ENCODE measurements at places on chromosomes 5 and 9. TPM values are rescaled to one million over a fixed set of nuclear protein-coding genes. Genes with fewer than 3 reads are reported as not detected.

The FYB1 gene
- 93.7 TPM for total RNA-seq

The CDKN2A gene
- 3.7 TPM for total RNA-seq

The ELAVL2 gene
- not detected for total RNA-seq

DNA sequence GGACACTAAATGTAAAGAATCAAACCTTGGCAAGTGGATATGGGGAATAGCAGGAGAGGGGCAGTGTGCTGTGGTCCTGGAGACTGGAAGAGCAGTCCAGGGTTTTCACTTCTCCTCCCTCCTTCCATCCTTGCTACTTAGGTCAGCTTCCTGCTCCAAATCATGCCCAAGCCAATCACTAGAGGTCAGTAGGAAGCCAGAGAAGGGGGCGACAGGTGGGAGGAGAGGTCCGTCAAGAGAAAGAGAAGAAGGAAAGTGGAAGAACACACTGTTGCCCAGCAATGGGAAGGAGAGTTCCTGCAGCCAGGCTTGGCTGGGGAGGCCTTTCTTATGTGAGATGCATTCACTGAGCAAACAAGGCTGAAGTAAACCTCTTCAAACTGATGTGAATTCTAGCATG, 289.6 kb downstream of the DTWD2 start:
- H3K36me3 ChIP-seq: no peaks in the 10 kb centered on the region
- no peak overlapping the region for H3K4me3 ChIP-seq
- H3K27ac ChIP-seq: no peak overlapping the region

DNA sequence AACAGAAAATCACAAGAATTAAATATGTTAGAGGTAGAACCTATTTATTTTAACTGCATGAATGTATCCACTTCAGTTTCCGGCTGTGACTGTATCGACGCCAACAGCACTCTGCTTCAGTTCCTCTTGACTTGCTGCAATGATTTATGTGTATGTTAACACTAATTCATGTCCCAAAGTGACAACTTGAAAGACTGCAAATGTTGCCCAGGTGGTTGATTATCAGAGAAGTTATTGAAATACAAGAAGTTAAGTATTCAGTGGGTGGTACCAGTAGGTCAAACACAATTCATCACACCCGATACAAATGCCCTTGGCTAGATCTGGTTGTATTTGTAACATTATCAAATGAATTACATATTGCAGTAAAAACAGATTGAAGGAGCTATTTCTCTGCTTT, 622.7 kb upstream of the CDH18 start:
- no peaks in the 10 kb centered on the region for H3K27me3 ChIP-seq
- H3K4me3 ChIP-seq: no peak overlapping the region
- no peak for DNase-seq
- no peak overlapping the region for H3K27ac ChIP-seq

- no peak for DNase-seq
- H3K4me1 ChIP-seq: peaks cover 8% of the 10 kb centered on the region
- H3K4me3 ChIP-seq: no peak overlapping the region
- no peak overlapping the region for H3K27ac ChIP-seq
- H3K36me3 ChIP-seq: peaks cover 66% of the 10 kb centered on the region
- no peaks in the 10 kb centered on the region for H3K27me3 ChIP-seq
Observed at GRCh38 chr9:111429175-111429574, 55.0 kb downstream of the ECPAS start.

DNA sequence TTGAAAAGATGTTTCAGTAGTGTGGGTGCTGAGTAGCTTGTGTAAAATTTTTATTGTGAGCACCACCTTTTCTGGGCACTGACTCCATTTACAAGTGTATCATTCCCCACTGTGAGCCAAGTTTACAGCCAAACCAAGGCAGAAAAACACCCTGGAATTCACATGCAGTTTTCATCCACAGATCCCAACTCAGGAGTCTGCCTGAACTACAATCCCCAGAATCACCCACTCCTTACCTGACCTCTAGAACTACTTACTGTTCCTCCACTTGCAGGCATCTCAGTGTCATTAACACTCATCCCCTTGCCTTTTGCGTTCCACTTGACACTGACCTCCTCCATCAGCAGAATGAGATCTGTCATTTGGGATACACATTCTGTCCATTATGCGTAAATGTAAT, 2042.6 kb upstream of the CDH6 start:
- H3K27ac ChIP-seq: no peak overlapping the region
- no peak for DNase-seq
- no peaks in the 10 kb centered on the region for H3K36me3 ChIP-seq
- H3K27me3 ChIP-seq: no peaks in the 10 kb centered on the region

All from activated CD4-positive, alpha-beta T cell treated with anti-CD3 and anti-CD28 coated beads, Interleukin-2, amount 10 ng/mL, durations not matched to agents 24 days and 14 days (primary cell).